HEK293T (cell line): ENCODE measurements at places on chromosomes 6 and 20.

DNA sequence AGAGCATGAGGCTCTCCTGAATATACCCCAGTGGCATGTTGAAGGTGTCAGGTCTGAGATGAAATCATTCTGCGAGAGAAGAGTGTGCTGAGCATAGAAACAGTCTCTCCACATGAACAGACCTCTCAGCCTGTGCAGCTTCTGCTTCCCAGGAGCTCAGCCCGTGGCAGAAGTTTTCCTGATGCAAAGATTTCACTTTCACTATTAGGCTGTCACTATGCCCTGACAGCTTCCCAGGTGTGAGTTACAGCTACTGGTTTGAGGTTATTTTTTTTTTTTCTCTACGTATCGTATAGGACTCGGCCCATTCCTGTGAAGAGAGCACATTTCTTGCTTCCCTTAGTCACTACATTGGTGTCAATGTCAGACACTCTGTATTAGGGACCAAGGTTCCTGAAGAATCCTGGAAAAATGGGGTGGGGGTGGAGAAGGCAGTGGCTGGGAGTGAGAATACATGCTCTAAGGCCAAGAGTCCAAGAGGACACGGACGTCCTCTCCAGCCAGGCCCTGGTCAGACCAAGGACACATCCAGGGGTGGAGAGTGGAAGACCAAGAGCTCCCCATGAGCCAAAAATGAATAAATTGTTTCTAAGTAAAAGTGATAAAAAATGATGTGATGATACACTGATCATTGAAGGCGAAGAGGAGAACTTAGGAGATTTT, 121.2 kb upstream of the AKAP12 start:
- DNase-seq = no peak

GRCh38 chr20:1637755-1638154, 17.9 kb upstream of the SIRPB1 start:
- no peak for DNase-seq

GRCh38 chr6:166637812-166638572, 10.9 kb upstream of the RPS6KA2 start:
- no peak for DNase-seq

- DNase-seq = no peak
These were observed 106.9 kb downstream of the PAX1 start for GRCh38 chr20:21812379-21812778.

GRCh38 chr6:101281266-101281665, 112.2 kb upstream of the GRIK2 start:
- no peak for DNase-seq
